ENCODE measurements at places on chromosomes 3 and 15.

DNA sequence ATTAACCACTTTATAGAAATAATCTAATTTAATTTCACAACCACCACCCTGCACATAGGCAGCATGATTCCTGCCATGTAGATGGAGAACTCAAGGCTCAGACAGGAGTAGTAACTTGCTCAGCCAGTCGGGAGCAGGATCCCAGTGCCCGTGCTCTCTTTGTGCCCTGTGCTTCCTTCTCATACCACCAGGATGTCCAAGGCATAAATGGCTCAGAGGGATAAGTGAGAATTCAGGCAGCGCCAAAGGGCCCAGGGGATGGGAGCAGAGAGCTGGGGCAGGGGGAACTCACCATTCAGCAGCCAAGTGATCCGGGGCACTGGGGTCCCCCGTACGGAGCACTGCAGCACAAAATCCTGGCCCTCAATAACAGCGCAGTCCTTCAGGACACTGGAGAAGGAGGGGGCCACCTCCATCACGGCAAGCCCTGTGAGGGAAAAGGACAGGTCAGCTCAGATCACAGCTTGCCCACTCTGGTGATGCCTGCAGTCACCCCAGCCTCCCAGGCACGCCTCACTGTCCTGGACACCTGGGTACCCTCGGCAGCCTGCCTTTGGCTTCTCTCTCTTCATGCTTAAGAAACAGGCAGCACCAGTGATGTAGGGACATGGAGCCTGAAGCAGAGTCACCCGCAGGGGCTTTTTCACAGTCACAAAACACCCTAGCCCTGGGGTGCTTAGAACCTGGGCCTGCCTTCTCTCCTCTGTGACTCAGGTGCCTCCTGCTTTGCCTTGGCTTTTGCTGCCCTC lies 141.0 kb upstream of the HACD2 start:
- DNase-seq: no peak

GRCh38 chr15:39360452-39360851 lies 220.4 kb upstream of the THBS1 start:
- DNase-seq: no peak

DNA sequence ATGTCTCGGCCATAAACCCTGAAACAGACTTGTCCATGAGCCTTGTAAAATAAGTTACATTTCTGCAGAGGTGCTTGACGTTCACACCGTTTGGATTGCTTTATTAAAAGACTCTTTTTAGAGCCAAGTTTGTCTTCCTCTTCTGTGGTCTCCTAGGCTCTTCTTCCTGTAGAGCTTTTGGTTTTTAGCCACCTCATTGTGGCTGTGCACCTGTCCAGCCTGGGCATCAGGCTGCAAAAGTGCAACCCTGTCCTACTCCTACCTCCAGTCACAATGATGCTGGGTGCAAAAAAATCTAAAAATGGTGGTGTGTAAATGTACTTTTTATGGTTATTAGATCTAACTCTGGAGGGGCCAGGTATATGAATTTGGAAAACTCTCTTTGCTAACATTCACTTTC lies 2.8 kb upstream of the RIOX2 start:
- no peak for DNase-seq

DNA sequence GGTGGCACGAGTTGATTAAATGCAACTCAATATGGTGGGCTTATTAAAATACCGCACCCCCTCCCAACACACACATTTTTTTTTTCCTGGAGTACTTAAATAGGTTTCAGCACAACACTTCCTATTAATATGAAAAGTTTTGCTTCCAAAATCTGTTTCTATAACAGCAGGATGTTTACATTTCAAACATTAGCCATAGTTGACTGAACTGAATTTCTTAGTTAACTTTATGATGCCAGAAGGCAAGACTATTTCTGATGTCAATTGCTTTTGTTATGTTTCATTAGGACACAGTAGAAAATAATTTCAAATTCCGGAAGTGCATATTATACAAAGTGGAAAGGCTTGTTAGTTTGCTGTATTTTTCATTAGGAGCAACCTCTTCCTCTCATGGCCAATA lies 104.7 kb downstream of the UACA start:
- DNase-seq: no peak

- no peak for DNase-seq
These were observed 2.4 kb downstream of the SKOR1 start for GRCh38 chr15:67827562-67828277.

DNA sequence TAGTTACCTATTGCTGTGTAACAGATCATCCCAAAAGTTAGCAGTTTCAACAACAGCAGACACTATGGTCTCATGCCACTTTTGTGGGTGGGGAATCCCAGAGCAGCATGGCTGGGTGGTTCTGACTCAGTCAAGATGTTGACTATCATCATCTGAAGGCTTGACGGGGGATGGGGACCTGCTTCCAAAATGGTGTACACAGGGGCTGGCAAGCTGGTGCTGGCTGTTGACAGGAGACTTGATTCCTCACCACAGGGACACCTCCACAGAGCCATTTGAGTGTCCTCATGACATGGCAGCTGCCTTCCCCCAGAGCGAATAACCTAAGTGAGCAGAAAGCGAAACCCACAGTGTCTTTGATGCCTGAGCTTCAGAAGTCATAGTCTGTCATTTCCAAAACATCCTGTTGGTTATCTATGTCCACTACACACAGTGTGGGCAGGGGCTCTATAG lies 19.1 kb downstream of the DNAJB8 start:
- no peak for DNase-seq

DNA sequence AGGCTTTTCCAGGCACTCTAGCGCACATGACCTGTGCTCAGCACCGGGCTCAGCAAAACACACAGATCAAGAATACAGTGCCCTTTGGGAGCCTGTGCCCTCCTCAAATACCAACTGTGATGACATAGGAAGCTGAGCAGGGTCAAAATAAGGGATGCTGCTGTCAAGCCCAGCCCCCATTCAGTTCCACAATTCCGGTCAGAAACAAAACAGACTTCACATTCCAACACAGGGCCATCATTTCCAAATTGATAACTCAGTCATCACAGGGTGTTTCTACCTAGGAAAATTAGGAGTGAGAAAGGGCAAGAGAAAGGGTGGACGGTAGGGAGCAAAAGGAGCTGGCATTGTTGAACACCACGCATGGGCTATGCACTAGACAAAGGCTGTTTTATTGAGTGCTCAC lies 158.4 kb upstream of the CCDC54 start:
- peak; percentile 3 for DNase-seq

DNA sequence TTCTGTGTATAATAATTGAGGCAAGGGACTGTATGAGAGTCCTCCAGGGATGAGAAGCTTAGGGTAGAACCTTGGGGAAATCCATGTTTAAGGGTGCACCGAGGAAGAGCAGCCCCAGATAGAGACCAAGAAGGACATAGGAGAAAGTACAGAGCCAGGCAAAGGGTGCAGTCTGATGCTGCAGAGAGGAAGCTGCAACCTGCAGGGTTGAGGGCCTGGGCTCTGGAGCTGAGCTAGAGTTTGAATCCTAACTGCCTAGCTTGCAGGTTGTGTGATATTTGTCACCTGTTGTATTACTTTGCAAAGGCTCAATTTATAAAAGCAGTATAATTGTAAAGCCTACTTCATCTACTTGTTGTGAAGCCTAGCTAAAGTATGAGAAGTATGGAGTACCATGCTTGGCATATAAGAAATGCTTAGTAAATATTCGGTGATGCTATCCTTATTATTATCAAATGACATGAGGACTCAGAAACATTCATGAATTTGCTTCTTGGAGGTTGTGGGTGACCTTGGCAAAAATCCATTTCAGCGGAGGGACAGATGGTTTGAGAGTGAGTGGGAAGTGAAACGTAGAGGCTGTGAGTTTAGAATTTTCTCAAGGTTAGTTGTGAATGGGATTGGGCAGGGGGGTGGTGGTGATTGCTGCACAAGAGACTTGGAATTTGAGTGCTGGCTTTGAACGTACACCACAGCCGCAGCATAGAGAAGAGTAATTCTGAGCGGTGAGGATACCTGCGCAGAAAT lies 43.8 kb downstream of the PLCL2 start:
- DNase-seq: no peak
